ENCODE measurements at places on chromosomes 1 and 21.
A peak's percentile ranks its signal among the peaks of the same experiment; 100 is the strongest.

- no peak overlapping the region for H3K4me3 ChIP-seq
- H3K27me3 ChIP-seq: no peaks in the 10 kb centered on the region
- no peaks in the 10 kb centered on the region for H3K4me1 ChIP-seq
- no peak overlapping the region for H3K27ac ChIP-seq
Measured at GRCh38 chr1:232943679-232944252, 6.6 kb upstream of the NTPCR start.

DNA sequence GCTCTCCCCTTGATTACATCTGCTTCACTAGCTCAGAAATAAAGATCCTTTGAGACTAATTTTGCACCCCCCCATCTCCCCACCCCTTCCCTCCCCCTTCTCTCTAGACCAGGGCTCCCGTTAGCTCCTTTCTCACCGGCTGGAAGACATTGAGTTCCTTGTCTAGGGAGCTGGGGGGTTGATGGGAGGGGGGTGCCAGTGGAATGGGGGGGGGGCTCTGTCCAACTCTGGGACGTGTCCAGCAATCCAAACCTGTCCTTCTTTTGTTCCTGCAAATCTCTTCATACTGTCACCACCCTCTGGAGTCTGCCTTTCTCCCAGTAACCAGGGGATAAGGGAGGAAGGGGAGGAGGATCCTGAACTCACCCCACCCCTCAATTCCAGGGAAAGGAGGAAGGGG is 61.9 kb downstream of the RHBG start:
- H3K36me3 ChIP-seq: no peaks in the 10 kb centered on the region
- H3K27me3 ChIP-seq: peaks cover 45% of the 10 kb centered on the region
- no peak for DNase-seq
- no peak overlapping the region for H3K27ac ChIP-seq
- no peaks in the 10 kb centered on the region for H3K4me1 ChIP-seq

GRCh38 chr1:30805304-30806003 is 47.9 kb upstream of the LAPTM5 start:
- H3K27me3 ChIP-seq: no peaks in the 10 kb centered on the region
- no peaks in the 10 kb centered on the region for H3K36me3 ChIP-seq
- no peak for DNase-seq
- no peak overlapping the region for H3K27ac ChIP-seq
- no peaks in the 10 kb centered on the region for H3K4me1 ChIP-seq

DNA sequence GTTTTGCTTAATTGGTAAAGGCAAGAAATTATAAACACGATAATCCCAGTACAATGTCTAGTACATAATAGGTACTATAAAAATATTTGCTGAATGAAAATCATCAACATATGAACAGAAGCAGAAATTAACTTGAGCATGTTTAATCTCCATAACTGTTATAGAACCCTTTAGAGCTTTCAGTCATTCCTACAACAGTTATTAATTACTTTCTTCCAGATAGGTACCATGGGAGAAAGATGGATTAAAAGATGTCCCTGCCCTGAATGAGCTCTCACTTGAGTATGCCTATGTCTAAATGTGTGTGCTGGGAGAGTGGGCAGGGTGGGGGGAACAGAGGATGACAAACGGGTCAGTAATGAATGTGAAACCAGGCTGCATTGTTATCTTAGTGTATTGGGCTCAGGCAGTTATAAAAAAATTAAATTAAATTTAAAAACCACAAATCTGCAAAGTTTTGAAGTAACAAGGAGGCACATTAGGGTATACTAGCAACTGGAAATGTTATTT is 2.4 kb downstream of the EPS15 start:
- H3K4me1 ChIP-seq: peaks cover 58% of the 10 kb centered on the region
- peak overlapping the region; percentile 83 for H3K4me3 ChIP-seq
- no peaks in the 10 kb centered on the region for H3K27me3 ChIP-seq
- H3K27ac ChIP-seq: peak overlapping the region; percentile 96
- DNase-seq: no peak

DNA sequence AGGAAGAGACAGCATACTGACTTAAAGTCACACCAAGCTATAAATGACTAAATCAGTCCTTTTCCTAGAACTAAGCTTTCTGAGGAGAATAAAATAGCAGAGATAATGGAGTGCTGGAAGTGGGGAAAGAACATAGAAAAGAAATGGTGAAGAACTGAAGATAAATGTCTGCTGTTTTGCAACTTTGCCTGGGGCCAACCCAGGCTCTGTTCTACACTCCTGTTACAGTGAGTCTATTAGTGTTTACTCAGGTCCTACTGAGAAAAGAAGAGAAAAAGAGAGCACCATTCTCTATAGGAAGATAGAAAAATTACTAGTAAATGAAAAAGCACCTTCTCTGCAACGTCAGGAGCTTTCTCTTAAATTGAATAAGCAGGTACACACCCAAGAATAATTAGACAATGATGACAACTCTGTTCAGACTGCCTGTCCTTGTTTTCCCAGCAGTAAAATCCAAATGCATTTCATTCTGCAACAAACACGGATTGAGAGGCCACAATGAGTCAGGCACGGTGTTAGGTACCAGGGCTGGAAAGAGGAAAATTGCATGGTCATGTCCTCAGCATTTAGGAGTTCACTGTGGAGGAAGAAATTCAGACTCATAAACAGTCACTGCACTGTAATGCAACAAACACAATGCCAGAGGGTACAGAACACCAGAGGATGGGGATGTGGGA is 139.4 kb upstream of the CAMK1G start:
- no peak for DNase-seq
- H3K27ac ChIP-seq: no peak overlapping the region
- H3K4me1 ChIP-seq: no peaks in the 10 kb centered on the region
- H3K27me3 ChIP-seq: peaks cover 3% of the 10 kb centered on the region
- no peak overlapping the region for H3K4me3 ChIP-seq

DNA sequence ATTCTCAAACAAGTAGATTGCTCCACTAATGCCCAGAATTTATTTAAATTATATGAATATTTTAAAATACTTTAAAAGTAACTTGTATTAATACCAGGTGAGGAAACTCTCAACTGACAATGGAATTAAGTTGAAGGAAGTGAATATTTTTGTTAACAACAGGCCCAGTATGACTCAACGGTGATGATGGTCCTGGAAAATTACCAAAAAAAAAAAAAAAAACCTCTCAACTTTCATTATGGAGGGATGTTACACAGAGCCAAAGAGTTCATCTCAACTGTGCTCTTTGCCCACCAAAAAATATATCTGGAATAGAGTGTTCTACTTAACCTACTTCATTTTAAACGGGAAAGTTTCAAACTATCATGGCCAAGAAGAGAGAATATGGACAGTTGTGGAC is 28.3 kb downstream of the CFH start:
- H3K27me3 ChIP-seq: no peaks in the 10 kb centered on the region
- no peak overlapping the region for H3K27ac ChIP-seq
- no peak for DNase-seq

- peak overlapping the region; percentile 80 for H3K27ac ChIP-seq
- no peaks in the 10 kb centered on the region for H3K36me3 ChIP-seq
- no peaks in the 10 kb centered on the region for H3K27me3 ChIP-seq
Measured at GRCh38 chr1:59446257-59446901, 149.5 kb downstream of the FGGY start.

GRCh38 chr1:116972674-116973030 is 28.9 kb upstream of the CD101 start:
- no peaks in the 10 kb centered on the region for H3K4me1 ChIP-seq
- no peaks in the 10 kb centered on the region for H3K27me3 ChIP-seq
- no peak for DNase-seq
- no peak overlapping the region for H3K4me3 ChIP-seq
- no peaks in the 10 kb centered on the region for H3K36me3 ChIP-seq

- DNase-seq: no peak
- no peak overlapping the region for H3K27ac ChIP-seq
- H3K36me3 ChIP-seq: no peaks in the 10 kb centered on the region
- H3K4me1 ChIP-seq: no peaks in the 10 kb centered on the region
- H3K4me3 ChIP-seq: no peak overlapping the region
- H3K27me3 ChIP-seq: no peaks in the 10 kb centered on the region
Measured at GRCh38 chr21:29481081-29481480, 182.4 kb downstream of the BACH1 start.

DNA sequence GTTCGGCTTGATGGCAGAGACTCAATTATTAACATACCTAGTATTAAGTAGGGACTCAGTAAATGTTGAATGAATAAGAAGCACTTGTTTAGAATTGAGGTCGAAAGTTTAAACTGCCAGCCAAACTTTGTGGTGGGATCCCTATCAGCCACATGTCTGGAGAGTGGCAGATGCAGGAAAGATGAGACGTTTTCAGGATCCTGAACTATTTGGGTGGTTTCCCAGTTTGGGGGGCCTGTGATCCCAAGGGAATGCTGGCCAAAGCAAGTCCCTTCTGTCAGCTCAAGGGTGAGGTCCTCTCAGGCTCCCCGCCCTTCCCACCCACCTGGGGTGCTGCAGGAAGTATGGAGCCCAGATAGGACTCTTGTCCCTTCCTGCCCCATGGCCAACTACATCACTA is 38.6 kb downstream of the KCNC4 start:
- no peaks in the 10 kb centered on the region for H3K36me3 ChIP-seq
- no peaks in the 10 kb centered on the region for H3K4me1 ChIP-seq
- H3K27ac ChIP-seq: no peak overlapping the region

- no peak for DNase-seq
- H3K27ac ChIP-seq: no peak overlapping the region
- H3K4me1 ChIP-seq: no peaks in the 10 kb centered on the region
- H3K36me3 ChIP-seq: peaks cover 53% of the 10 kb centered on the region
- H3K27me3 ChIP-seq: no peaks in the 10 kb centered on the region
Measured at GRCh38 chr1:235190431-235190830, 29.4 kb upstream of the RBM34 start.

GRCh38 chr1:233738850-233739249 is 124.9 kb downstream of the KCNK1 start:
- no peak overlapping the region for H3K4me3 ChIP-seq
- no peak for DNase-seq
- H3K27me3 ChIP-seq: no peaks in the 10 kb centered on the region
- no peaks in the 10 kb centered on the region for H3K36me3 ChIP-seq
- H3K27ac ChIP-seq: no peak overlapping the region
- no peaks in the 10 kb centered on the region for H3K4me1 ChIP-seq

GRCh38 chr1:59081181-59081580 is 215.7 kb upstream of the FGGY start:
- peaks cover 12% of the 10 kb centered on the region for H3K4me1 ChIP-seq
- no peaks in the 10 kb centered on the region for H3K36me3 ChIP-seq
- H3K27me3 ChIP-seq: no peaks in the 10 kb centered on the region
- H3K27ac ChIP-seq: no peak overlapping the region

DNA sequence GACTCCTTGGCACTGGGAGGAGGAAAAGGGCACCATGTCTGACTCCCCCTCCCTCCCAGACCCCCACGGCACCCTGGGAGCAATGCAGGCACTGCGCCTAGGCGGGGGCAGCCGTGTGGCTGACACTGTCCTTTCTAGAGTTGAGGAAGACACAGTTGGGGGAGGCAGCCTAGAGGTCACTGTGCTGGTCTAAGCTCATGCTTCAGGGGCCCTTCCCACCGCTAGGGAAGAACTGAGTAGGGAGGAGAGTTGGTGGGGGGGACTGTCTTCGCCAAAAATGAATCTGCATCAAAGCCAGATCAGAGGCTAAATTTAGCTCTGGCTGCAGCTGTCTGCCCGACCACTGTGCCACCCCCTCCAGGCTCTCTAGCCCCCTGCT is 3.4 kb downstream of the SEMA6C start:
- peak overlapping the region; percentile 89 for H3K27ac ChIP-seq
- H3K4me3 ChIP-seq: peak overlapping the region; percentile 76
- no peaks in the 10 kb centered on the region for H3K36me3 ChIP-seq
- H3K4me1 ChIP-seq: peaks cover 48% of the 10 kb centered on the region
- H3K27me3 ChIP-seq: no peaks in the 10 kb centered on the region
- peak; percentile 80 for DNase-seq

- no peaks in the 10 kb centered on the region for H3K36me3 ChIP-seq
- peaks cover 8% of the 10 kb centered on the region for H3K27me3 ChIP-seq
- DNase-seq: no peak
- H3K4me3 ChIP-seq: no peak overlapping the region
- H3K4me1 ChIP-seq: no peaks in the 10 kb centered on the region
Measured at GRCh38 chr1:211925016-211925415, 94.5 kb upstream of the LPGAT1 start.

- H3K4me3 ChIP-seq: peak within 1 kb of the TSS; percentile 67
- peak; percentile 27 for DNase-seq
- no peaks in the 10 kb centered on the region for H3K36me3 ChIP-seq
- peaks cover 12% of the 10 kb centered on the region for H3K4me1 ChIP-seq
Measured at GRCh38 chr1:31239653-31240241, at the start of gene NKAIN1. Gene NKAIN1 (minus strand): TSS chr1:31239887. CDS start chr1:31239547, 340 bp downstream.

GRCh38 chr1:200306944-200307754 is 102.7 kb downstream of the ZNF281 start:
- DNase-seq: no peak
- H3K4me1 ChIP-seq: no peaks in the 10 kb centered on the region
- no peaks in the 10 kb centered on the region for H3K27me3 ChIP-seq
- no peaks in the 10 kb centered on the region for H3K36me3 ChIP-seq

GRCh38 chr1:30194741-30195423 is 528.5 kb downstream of the MATN1 start:
- H3K27me3 ChIP-seq: no peaks in the 10 kb centered on the region
- no peak overlapping the region for H3K4me3 ChIP-seq
- no peaks in the 10 kb centered on the region for H3K36me3 ChIP-seq
- H3K27ac ChIP-seq: no peak overlapping the region
- no peaks in the 10 kb centered on the region for H3K4me1 ChIP-seq

DNA sequence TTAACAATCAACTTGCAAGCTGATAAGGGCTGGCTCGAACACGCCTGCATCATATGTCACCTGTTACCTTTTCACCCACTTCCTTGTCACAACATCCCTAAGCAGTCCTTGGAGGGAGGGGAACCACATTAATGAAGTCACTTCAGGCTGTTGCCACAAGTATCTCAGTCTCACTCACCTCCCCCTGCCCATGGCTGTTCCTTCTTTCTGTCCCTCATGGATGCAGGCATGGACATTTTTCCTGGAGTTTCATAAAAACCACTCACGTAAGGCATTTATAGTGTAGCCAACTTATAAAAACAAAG is 76.8 kb upstream of the ANGPTL1 start:
- no peaks in the 10 kb centered on the region for H3K36me3 ChIP-seq
- DNase-seq: no peak
- no peak overlapping the region for H3K27ac ChIP-seq
- no peaks in the 10 kb centered on the region for H3K27me3 ChIP-seq
- no peak overlapping the region for H3K4me3 ChIP-seq
- peaks cover 5% of the 10 kb centered on the region for H3K4me1 ChIP-seq

DNA sequence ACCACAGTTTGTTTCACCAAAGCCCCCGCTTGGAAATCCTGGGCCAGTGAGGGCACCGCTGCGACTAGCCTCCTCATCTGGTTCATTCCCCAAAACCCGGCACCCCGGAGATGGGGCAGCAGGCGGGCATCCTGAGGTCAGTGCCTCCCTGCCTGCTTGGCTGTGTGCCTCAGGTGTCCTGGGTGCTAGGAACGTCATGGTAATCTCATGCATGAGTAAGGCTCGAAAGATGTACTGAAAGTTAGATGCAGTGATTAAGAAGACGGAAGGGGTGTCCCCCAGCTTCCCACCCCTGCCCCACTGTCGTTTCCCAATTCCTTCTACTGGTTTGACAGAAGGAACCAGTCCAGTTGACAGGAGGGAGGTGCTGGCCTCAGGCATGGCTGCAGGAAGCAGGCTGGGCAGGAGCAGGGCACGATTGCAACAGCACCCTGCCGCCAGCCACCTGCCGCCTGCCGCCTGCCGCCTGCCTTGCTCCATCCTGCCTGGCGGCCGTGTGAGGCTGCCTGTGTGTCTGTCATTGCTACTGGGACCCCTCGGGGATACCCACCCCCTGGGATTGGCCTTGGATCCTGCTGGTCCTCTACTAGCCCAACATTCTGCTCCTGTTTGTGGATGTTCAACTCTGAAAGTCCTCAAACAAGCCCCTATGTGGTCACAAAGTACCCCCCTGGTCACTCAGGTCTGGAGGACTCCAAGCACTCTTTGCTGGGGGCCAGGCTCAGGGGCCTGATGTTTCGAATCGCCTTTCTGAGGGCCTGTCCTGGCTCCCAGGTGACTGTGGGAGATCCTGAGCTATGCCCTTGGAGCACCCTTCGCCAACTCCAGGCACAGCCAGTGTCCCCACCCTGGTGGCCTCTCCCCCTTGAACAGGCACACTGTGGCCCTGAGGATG is 73.0 kb upstream of the IFFO2 start:
- H3K27me3 ChIP-seq: peaks cover 2% of the 10 kb centered on the region
- no peak for DNase-seq
- H3K27ac ChIP-seq: no peak overlapping the region

All from psoas muscle (tissue), 8 donors.